Fibroblast of the conjunctiva (primary cell): ENCODE measurements at places on chromosomes 7 and 10.

GRCh38 chr7:157238087-157238486 lies 98.7 kb upstream of the DNAJB6 start:
- no peak for DNase-seq

DNA sequence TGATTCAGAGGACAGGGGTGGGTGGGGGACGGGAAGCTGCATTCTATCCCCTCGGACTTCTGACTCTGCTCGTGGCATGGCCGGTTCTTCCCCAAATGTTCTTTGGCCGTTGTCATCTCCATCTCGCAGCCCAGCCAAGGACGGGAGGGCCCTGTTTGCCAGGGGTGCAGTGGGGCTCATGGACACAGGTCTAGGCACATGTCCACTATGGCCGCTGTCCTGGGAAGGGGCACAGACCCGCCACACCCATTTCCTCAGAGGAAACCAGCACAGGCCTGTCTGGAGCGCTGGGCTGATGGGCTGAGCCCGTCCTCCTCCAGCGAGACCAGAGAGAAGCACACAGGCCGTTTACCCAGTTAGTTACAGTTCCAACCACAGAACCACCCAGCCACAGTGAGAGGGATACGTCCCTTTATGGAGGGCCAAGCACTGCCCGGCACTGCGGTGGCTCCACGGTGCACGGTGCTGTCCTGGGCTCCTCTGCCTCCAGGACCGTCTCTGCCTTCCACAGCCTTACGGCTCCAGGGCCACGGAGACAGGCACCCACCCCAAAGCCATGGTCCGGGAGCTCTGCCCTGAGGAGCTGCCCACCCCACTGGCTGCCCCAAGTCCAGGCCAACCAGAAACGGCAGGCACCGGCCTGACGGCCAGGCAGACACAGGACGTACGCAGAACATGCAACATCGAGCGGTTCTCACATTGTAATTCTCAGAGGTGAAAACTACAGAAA lies 20.2 kb downstream of the DPYSL4 start:
- DNase-seq = no peak

DNA sequence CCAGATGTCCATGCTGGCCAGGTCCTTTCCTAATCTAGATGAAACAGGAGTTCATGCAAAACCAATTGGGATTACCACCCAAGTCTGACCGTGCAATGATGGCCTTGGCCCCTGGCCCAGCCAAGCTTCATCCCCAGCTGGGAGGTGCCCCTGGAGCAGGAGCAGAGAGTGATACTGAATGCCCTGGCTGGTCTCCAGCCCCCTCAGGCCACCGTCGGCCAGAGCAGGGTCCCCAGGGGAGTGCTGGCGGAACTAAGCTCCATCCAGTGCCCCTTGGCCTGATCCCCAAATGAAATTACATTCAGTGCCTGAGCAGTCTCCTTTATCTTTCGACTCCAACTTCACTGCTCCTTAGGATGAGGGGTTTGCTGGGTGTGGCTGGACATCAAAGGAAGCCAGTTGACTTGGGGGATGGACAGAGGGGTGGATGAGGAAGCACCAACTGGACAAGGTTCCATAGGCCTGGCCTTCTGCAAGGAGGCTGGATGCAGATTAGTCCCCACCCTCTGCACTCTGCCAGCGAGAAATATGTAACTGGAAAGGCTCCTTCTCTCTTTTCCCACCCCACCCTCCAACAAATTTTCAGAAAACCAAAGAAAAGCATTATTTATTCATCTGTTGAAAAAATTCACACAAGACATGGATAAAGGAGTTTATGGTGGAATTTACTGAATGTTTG lies 275.5 kb downstream of the PLXNA4 start:
- no peak for DNase-seq

- no peak for DNase-seq
Measured at GRCh38 chr10:98055841-98056516, 25.6 kb upstream of the CRTAC1 start.

GRCh38 chr10:15346440-15347141 lies 24.5 kb downstream of the FAM171A1 start:
- DNase-seq = no peak

- no peak for DNase-seq
Measured at GRCh38 chr10:26090026-26090425, 126.5 kb upstream of the GAD2 start.

- no peak for DNase-seq
Measured at GRCh38 chr10:84547616-84548015, 219.2 kb downstream of the CCSER2 start.
